Fibroblast of skin of left biceps (primary cell): ENCODE measurements at places on chromosomes 5 and 9.

- DNase-seq: no peak
Observed at GRCh38 chr5:73454379-73455036, 5.9 kb upstream of the FOXD1 start.

- DNase-seq: no peak
Observed at GRCh38 chr5:75668445-75668844, 48.8 kb downstream of the POC5 start.

DNA sequence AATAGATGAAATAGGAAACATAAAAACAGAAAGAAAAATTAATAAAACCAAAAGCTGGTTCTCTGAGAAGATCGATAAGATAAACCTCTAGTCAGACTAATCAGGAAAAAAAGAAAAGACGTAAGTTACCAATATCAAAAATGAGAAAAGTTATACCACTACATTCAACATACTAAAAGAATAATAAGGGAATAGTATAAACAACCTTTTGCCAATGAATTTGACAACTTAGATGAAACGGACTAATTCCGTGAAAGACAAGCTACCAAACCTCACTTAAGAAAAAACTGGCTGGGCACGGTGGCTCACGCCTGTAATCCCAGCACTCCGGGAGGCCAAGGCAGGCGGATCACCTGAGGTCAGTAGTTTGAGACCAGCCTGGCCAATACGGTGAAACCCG lies 7.5 kb downstream of the KIF3A start:
- DNase-seq: no peak

GRCh38 chr5:72654231-72654630 lies 147.0 kb upstream of the ZNF366 start:
- no peak for DNase-seq

DNA sequence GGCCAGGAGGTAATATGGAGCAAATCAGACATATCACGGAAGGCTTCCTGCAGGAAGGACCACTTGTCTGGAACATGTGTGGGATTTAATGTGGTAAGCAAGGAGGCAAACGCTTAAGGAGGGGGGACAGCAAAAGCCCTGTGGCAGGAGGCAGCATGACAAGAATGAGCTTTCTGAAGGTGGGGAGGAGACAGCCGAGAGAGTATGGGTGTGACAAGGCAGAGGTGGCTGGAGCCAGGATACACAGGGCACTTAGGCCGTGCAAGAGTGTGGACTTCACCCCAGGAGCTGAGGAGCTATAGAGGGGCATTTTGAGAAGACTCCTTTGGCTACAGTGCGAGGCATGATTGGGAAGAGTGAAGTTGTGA lies 14.4 kb upstream of the S1PR3 start:
- DNase-seq: no peak

- DNase-seq: no peak
Observed at GRCh38 chr9:128208386-128208785, 5.2 kb downstream of the DNM1 start.

DNA sequence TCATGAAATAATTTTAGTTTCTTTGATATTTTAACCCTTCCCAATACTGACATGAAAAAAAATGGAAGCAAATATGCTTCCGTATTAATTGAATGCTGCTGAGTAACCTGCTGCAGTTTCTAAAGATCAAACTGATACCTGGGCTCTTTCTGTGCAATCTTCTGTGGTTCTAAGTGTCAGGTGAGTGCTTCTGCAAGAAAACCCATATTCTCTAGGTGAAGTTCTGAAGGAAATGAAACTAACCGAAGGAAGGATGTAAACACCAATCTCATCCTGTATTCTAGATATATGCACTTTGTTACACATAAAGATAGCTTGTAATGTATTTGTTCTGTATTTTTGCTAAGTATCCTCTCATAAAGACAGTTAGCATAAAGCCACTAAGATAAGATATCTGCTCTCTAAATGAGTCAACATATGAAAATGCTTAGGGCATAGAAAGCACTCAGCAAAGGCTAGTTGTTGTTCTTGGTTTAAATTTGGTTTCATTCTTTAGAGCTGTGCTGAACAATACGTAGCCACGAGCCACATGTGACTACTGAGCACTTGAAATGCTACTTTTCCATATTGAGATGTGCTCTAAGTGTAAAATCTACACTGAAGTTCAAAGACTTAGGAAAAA lies 52.0 kb downstream of the ITGA2 start:
- DNase-seq: no peak

DNA sequence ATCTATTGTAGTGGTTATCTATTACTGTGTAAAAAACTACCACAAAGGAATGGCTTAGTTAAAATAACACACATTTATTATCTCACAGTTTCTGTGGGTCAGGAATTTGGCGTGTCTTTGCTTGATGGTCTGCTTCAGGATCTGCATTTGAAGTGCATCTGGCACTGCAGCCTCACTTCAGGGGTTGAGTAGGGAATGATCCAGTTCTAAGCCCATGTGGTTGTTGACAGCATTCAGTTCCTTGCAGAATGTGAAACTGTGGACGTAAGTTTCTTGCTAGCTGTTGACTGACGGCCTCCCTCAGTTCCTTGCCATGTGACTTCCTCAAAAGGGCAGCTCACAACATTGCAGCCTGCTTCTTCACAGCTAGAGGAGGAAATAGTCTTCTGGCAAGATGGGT lies 2.1 kb upstream of the OGN start:
- DNase-seq: no peak

GRCh38 chr9:97447001-97447400 lies 35.1 kb downstream of the TDRD7 start:
- DNase-seq: no peak
